ENCODE measurements at places on chromosomes 5 and 9.

- H3K27me3 ChIP-seq = peaks cover 33% of the 10 kb centered on the region
- no peaks in the 10 kb centered on the region for H3K36me3 ChIP-seq
- no peak overlapping the region for H3K4me3 ChIP-seq
- H3K4me1 ChIP-seq = no peaks in the 10 kb centered on the region
- no peak overlapping the region for H3K27ac ChIP-seq
Observed at GRCh38 chr5:159031513-159031912, 68.2 kb downstream of the EBF1 start.

DNA sequence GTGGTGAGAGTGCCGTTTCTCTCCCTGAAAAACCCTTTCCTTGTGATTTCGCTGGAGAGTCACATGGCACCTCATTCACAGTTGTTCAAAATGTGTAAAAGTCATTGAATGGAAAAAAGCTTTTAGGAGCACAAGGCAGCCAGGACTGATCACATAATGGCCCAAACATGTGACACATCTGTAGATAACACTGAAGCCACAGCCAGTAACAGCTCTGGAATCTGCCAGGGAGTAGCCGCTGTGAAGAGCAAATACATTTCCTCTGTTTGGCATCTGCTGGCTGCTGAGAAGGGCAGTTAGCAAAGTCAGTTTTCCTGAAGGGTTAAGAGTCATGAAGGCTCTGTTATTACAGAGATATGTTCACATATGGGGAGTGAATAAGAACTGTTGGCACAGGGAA is 271.8 kb downstream of the NNT start:
- H3K27ac ChIP-seq = no peak overlapping the region
- no peaks in the 10 kb centered on the region for H3K4me1 ChIP-seq
- H3K27me3 ChIP-seq = no peaks in the 10 kb centered on the region
- no peak for DNase-seq
- H3K36me3 ChIP-seq = no peaks in the 10 kb centered on the region

- no peak overlapping the region for H3K4me3 ChIP-seq
- no peaks in the 10 kb centered on the region for H3K36me3 ChIP-seq
- H3K27ac ChIP-seq = no peak overlapping the region
- H3K27me3 ChIP-seq = no peaks in the 10 kb centered on the region
- H3K4me1 ChIP-seq = no peaks in the 10 kb centered on the region
Observed at GRCh38 chr5:147481376-147481775, 28.5 kb downstream of the DPYSL3 start.

DNA sequence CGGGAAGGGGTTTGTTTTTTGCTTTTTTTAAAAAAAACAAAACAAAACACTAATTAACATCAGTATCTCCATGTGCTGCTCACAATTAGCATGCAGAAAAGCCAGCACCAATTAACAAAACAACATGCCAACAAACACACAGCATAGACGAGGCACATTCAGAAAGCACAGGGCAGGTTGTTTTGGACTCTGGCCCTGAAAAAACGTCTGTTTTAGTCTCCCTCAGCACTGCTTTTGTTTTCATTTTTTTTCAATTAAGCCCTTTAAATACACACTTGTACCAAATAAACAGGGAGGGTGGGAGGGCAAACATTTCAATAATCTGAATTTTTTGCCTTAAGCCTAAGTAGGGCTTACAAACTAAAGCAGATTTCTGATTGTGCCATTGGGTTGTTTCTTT is 309.6 kb downstream of the DTWD2 start:
- DNase-seq = no peak
- H3K4me3 ChIP-seq = no peak overlapping the region
- no peaks in the 10 kb centered on the region for H3K36me3 ChIP-seq
- H3K27ac ChIP-seq = no peak overlapping the region
- peaks cover 3% of the 10 kb centered on the region for H3K27me3 ChIP-seq
- H3K4me1 ChIP-seq = no peaks in the 10 kb centered on the region

- no peak for DNase-seq
- H3K4me3 ChIP-seq = no peak overlapping the region
- H3K36me3 ChIP-seq = no peaks in the 10 kb centered on the region
- peaks cover 6% of the 10 kb centered on the region for H3K4me1 ChIP-seq
- H3K27ac ChIP-seq = no peak overlapping the region
Observed at GRCh38 chr9:99057665-99058625, 47.0 kb upstream of the TGFBR1 start.

DNA sequence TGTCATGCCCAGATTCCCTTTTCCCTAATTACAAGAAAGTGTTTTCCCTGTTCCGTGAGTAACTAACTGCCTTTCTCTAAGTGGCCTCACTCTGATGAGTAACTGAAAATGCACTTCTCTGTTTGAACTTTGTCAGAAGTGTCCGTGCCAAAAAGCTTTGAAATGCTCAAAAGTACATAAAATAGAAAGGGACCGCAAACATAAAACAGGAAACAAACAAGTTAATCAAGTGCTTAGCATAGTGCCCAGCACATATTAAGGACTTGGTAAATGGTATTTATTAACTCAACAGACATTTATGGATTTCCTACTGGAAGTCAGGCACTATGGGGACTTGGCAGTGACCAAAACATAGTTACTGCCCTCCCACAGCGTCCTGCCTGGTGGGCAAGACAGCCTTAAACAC is 22.3 kb downstream of the AQP3 start:
- no peak for DNase-seq
- no peaks in the 10 kb centered on the region for H3K36me3 ChIP-seq
- H3K4me1 ChIP-seq = no peaks in the 10 kb centered on the region
- no peak overlapping the region for H3K27ac ChIP-seq

GRCh38 chr9:115444959-115445358 is 327.0 kb upstream of the TNC start:
- H3K27ac ChIP-seq = no peak overlapping the region
- no peaks in the 10 kb centered on the region for H3K4me1 ChIP-seq
- DNase-seq = no peak
- no peaks in the 10 kb centered on the region for H3K36me3 ChIP-seq

GRCh38 chr9:131279863-131280570 is 3.7 kb upstream of the FAM78A start:
- no peak overlapping the region for H3K27ac ChIP-seq
- H3K4me3 ChIP-seq = no peak overlapping the region
- H3K4me1 ChIP-seq = no peaks in the 10 kb centered on the region
- H3K36me3 ChIP-seq = no peaks in the 10 kb centered on the region
- DNase-seq = no peak
- H3K27me3 ChIP-seq = peaks cover 49% of the 10 kb centered on the region

- H3K36me3 ChIP-seq = peaks cover 57% of the 10 kb centered on the region
- no peak overlapping the region for H3K4me3 ChIP-seq
- no peaks in the 10 kb centered on the region for H3K27me3 ChIP-seq
- DNase-seq = no peak
- no peaks in the 10 kb centered on the region for H3K4me1 ChIP-seq
Observed at GRCh38 chr5:36215910-36216309, 25.8 kb downstream of the NADK2 start.

DNA sequence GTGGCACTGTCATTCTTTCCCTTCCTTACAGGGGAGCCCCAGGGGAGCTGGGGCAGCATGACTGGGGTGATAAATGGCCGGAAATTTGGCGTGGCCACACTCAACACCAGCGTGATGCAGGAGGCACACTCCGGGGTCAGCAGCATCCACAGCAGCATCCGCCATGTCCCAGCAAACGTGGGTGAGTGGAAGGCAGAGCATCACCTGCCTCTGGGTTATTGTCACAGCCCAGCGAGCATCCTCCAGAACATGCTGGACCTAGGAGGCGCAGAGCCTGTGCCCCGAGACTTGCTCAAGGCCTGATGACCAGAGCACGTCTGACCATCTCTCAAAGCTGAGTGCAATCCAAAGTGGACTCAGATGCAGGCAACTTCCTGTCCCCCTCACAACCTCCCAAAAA is 22.2 kb upstream of the ASS1 start:
- H3K4me1 ChIP-seq = peaks cover 16% of the 10 kb centered on the region
- H3K36me3 ChIP-seq = no peaks in the 10 kb centered on the region
- no peaks in the 10 kb centered on the region for H3K27me3 ChIP-seq
- DNase-seq = no peak
- no peak overlapping the region for H3K27ac ChIP-seq
